SW480 (cell line): ENCODE measurements at places on chromosomes 16 and 17.

GRCh38 chr17:44842748-44843147 is 4.9 kb upstream of the HIGD1B start:
- no peak for DNase-seq

DNA sequence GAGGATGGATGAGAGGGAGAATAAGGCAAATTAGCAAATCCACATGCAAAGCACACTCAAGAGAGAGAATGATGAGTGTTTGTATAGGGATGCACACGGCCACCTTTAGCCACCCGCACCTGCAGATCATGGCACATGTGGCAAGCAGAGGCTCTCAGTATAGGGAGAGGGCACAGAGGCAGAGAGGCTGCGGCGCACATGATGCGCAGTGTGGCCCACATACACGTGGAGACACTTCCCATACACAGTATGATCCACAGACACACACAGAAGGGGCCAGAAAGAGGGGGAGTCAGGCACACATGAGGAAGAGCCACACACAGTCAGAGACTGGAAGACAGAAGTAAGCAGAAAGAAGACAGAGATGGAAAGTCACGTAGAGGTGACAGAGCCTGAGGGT is 6.5 kb upstream of the CHD3 start:
- DNase-seq = no peak

- DNase-seq = peak; percentile 81
Measured at GRCh38 chr17:65593855-65594845, 32.7 kb upstream of the AXIN2 start.

GRCh38 chr16:85601272-85601639 is 11.9 kb upstream of the GSE1 start:
- DNase-seq = no peak

- DNase-seq = no peak
Measured at GRCh38 chr16:26129997-26130396, 438.2 kb downstream of the HS3ST4 start.
